ENCODE measurements at places on chromosomes 1 and 21.
A peak's percentile ranks its signal among the peaks of the same experiment; 100 is the strongest.

DNA sequence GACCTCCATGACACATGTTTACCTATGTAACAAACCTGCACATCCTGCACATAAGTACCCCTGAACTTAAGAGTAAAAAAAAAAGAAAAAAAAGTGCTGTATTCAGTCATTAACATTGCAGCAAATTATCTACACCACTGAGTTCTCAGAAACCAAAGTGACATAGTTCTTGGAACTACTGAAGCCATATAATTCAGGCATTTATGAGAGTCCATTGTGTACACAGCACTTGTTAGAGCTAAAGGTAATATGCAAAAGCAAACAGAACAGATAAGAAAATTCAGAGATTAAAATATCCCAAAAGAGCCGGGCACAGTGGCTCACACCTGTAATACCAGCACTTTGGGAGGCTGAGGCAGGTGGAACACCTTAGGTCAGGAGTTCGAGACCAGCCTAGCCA, 38.0 kb downstream of the F5 start:
- DNase-seq: no peak

DNA sequence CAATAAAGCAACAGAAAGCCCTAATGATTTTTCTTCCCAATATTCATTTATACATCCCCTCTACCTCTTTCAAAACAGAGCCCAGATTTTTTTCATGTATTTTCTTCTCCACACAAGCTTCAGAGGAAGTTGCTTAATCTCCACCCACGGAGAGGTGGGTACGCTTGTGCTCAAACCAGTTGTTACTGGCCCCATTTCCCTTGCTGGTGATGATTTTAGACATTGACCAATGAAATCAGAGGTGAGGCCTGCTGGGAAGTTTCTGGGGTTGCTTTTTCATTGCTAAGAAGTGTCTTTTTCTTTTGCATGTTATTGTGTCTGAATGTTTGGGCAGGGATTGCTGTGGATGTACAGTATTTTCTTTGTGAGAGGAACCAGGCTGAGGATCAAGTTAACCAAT, 448.1 kb upstream of the B3GALT2 start:
- DNase-seq: no peak

DNA sequence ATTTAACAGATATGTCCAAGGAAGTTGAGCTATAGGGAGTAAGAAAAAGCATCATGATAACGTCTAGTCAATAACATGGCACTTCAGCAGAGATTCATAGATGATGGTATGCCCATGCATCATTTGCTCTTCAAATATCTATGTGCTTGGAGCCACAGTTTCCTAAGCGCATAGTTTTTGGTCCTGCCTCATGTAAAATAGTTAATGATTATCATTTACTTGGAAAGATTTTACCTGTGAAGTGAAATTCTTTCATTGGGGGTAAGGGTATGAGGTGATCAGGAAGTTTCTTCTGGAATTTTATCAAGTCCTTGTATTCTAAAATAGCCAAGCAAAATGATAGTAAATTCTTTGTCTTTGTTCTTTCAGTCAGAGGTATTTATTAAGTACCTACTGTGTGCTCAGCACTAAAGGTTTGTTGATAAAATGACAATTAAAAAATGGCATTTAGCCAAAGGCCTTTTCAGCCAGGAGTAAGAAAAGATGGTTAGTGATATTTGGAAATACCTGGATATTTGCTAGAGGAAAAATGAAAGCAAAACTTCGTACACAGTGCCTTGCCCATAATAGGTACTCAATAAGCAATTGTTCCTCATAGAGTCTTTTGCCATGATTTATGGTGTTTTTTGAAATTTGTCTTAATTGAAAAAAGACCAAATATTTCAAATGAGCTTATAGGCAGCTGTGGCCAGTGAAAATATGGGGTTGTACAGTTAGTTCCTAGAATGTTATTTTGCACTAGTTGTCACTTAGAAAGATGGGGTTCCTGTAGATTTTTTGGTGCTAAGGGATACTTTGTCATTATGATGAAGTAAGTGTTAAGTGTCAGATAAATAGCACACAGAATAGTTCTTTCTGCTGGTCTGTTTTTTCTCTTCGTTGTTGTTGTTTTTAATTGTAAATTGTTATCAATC, 13.1 kb downstream of the PDIK1L start:
- DNase-seq: no peak

GRCh38 chr1:180816132-180816531, 96.6 kb upstream of the KIAA1614 start:
- DNase-seq: no peak

DNA sequence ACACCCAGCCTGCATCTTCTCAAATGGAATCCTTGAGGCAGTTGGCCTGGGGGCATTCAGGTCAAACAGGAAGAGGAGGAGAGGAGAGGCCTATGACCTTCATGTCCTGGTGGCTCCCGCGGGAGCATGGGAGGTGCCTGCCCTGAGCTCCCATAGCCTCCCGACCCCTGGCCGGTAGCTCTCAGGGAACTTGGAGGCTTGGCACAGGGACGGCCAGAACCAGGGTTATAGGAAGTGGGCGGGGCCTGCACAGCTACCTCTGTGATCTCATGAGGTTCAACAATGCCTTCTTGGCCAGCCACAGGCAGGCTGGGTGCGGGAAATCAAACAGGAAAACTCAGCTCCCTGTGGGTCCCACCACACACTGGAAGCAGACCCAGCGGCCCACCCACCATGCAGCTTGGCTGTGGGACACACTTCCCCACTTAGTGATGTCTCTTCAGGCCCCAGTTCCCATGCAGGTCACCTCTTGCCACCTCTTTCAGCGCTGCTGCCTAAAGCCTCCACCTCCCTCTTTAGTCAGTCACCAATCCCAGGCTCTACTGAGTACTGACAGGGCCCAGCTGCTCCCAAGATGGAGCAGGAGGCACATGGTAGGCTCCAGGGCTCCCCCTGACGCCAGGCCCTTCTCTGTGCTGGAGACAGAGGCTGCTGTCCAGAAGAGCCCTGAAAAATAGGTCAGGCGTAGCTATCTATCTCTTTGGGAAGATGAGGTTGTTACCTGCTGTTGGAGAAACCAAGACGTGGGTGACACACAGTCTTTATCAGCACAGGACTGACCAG, at the start of gene SLFNL1:
Gene SLFNL1 (minus strand): TSS at position 200 of the 783 bp plus-strand sequence. CDS start 1,065 bp downstream, outside the sequence.
- DNase-seq: no peak

GRCh38 chr1:57797084-57797483, 373.2 kb upstream of the DAB1 start:
- no peak for DNase-seq

DNA sequence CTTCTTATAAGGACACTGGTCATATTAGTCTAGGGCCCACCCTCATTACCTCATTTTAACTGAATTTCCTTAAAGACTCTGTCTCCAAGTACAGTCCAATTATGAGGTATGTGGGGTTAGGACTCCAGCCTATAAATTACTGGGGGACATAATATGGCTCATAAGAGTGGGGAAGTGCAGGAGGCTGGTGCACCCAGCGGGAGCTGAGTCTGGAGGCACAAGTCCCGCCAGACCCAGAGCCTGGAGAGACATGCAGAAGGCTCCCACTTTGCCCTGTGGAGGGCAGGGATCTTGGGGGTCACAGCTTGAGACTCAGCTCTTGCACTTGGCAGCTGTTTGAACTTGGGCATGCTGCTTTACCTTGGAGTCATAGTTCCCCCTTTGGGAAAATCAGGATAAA, 250.4 kb downstream of the RHOU start:
- DNase-seq: no peak

DNA sequence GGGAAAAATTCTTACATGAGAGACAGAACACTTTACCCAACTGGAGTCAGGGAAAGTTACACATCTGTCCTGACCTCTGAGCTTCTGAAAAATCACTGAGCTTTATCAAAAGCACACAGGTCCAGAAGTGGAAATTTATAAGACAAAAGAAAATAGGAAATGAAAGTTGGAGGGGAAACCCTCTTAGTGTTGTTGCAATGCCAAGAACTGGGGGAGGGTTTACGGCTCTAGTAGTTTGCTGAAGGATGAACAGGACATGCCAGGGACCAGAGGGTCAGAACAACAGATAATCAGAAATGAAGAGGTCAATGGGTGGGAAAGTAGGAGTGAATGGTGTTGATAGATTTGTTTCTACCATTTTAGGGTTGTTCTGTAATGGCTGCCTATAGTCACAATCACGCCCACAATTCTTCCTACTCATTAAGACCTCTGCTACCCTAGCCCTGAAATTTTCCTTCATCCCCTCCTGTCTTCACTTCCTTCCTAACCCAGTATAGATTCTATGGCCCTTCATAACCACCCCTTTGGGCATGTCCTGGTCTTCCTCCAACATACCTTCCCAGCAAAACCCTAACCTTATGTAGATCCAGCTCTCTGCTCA, 30.3 kb upstream of the FMOD start:
- DNase-seq: no peak

DNA sequence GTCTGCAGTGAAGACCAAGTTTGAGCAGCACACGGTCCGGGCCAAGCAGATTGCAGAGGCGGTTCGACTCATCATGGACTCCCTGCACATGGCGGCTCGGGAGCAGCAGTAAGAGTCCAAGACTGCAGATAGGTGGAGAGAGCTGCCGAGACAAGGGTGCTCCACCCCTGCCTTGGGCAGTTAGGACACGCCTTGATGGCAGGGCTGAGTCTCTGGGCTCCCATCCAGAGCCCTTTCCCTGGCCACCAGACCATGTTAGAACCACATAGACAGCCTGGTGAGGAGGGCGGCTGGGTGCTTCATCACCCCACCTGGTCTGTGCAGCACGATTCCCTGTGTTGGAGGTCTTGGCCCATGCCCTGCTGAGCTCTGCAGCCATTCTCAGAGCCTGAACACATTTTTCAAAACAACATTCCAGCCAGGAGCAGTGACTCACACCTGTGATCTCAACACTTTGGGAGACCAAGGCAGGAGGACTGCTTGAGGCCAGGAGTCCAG, 17.3 kb upstream of the MIIP start:
- DNase-seq: no peak

DNA sequence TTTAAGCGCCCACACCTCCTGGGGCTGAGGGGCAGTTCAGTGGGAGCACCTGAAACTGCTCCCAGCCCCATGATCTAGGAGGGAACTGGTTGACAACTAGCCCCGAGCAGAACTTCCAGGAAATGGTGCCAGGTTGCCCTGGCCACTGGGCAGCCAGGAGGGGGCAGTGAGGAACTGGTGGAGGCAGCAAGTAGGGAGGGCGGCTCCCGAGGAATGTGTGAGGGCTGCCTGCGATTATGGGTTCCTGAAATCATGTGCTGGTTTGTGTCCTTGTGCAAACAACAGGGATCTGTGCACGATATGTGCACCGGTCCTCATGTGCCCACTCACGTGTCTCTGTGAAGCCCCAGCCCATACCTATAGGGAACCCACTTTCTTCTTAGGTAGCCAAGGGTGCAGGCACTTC, 9.9 kb downstream of the GPR3 start:
- no peak for DNase-seq

DNA sequence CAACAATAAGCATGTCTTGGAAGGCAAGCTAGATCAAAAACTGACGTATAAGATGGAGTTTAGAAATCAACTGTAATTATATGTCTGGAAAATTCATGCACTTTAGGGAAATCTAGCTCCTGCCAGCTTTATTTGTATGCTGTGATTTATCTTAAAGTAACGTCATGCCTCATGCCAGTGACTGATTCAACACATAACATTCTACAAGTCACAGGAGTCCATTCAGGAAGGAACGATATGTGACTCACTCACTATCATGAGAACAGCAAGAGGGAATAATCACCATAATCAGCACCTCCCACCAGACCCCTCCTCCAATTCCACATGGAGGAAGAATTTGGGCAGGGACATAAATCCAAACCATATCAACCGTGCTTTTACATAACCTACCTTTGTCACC, 682.4 kb upstream of the ADAMTS5 start:
- DNase-seq: no peak

DNA sequence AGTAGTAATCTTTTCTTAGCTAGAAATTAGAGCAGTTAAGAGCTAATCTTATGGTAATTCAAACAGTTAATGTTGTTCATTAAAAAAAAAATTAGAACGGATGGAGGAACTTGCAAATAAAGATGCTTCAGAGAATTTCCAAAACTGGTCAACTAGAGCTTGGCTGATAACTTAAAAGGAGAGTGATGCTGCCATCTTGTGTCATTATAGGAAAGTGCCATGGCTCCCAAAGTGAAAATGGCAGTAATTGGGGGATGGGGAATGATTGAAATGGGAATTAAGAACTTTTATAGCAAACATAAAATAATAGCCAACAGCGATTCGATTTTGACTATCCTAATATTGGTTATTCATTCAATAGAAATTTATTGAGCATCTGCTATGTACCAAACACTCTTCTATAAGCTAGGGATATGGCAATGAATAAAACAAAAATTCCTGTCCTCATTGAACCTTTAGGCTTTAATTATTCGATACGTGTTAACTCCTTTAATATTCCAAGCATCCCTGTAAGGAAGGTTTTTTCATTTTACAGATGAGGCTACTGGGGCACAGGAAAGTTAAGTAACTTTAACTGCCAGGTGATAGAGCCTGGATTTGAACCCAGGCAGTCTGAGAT, 5.7 kb upstream of the PLPP3 start:
- peak; percentile 66 for DNase-seq

- no peak for DNase-seq
Observed at GRCh38 chr21:25960402-25960801, 210.2 kb downstream of the APP start.

DNA sequence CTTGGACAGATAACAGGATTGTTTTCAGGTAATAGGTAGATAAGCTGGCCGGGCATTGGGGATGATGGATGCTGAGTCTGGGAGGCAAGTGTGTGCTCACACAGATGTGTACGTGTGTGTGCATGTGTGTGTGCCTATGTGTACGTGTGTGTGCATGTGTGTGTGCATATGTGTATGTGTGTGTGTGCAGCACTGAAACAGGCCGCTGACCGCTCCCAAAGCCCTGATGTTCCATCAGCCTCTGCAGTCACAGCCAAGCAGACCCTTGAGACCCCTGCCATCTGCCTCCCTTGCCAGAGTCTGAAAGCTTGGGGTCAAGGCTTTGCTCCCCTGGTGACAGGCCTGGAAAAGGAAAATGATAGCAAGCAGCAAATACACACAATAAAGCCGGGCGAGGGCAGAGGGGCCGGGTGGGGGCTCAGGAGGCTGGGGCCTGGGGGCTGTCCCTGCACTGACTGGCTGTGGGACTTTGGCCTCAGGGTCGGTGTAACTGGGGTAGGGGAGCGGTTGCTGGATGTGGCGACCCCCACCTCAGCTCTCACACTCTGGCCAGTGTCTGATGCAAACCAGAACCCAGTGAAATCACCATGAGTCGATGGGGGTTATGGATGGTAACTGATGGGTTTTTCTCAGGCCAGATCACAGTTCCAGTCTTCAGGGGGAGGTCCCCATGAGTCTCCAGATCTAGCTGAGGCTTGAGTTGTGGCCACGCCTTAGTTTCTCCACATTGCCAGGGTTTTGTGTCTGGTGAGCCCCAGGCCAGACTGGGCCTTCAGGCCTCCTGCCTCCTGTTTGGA, 9.2 kb upstream of the TNFRSF8 start:
- no peak for DNase-seq

GRCh38 chr1:234875328-234875952, 253.2 kb downstream of the TOMM20 start:
- no peak for DNase-seq

- DNase-seq: no peak
Observed at GRCh38 chr1:37237948-37238347, 203.6 kb upstream of the GRIK3 start.

DNA sequence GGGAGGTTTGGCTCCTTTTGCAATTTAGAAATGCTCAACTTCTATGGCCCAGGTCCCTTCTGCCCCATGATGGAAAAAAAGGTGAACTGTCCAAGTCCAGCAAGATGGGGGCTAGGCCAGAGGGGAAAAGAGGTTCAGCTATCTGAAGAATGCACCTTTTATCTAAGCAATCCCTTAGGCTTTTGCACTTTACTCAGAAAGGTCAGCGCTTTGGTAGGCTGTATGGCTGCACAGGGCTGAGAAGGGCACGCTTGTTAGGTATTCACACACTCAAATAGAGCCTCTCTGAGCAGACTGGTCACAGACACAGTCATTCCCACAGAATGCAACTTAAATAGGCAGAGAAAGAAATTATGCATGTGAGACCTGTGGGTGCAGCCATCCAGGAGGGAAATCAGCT, 31.0 kb downstream of the KANK4 start:
- no peak for DNase-seq
